ENCODE measurements at places on chromosomes 13 and 19.
A peak's percentile ranks its signal among the peaks of the same experiment; 100 is the strongest.

- DNase-seq: peak; percentile 61
Observed at GRCh38 chr19:45499196-45500180, 1.2 kb downstream of the PPM1N start.

- no peak for DNase-seq
Observed at GRCh38 chr13:34207872-34208271, 389.9 kb downstream of the RFC3 start.

DNA sequence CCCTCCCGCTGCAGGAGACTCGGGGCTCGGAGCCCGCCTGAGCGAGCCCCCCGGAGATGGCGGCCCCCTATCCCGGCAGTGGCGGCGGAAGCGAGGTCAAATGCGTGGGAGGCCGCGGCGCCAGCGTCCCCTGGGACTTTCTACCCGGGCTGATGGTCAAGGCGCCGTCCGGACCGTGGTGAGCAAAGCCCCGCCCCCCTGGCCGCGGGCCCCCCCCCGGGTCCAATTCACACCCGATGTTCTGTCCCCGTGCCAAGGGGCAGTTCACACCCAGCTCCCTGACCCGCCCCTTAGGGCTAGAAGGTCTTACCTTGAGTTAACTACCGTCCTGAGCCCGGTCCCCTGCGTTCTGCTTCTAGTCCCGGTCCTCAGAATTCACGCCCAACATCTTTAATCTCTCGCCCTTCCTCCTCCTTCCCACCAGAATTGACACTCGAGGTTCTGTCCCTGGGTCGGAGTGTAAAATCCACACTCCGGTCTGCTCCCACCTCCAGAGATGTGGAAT is 1.4 kb downstream of the NPAS1 start:
- DNase-seq: no peak

GRCh38 chr13:74966275-74966674 is 515.7 kb downstream of the TBC1D4 start:
- no peak for DNase-seq
